Suppressor macrophage treated with lipopolysaccharide for 4 hours (primary cell): ENCODE measurements at places on chromosomes 3 and 15.

DNA sequence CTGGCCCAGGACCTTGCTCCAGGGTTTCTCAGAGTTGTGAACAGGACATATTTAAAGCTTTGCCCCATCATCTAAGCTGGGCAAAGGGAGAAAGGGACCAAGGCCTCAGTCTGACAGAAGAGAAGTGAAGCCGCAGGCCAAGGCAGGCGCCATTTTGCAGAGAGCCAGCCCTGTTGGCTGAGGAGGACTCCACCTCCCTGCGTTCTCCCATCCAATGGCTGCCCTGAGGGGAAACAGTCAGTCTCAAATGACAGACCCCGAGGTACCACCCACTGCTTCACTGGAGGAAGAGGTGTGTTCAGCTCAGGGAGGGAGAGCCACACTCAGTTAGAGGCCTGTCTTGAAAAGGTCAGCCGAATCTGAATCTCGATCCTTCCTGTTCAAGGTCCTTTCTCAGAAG is 86.1 kb downstream of the ADAMTS17 start:
- DNase-seq = no peak

GRCh38 chr3:173742491-173742890 is 344.9 kb downstream of the NLGN1 start:
- no peak for DNase-seq

DNA sequence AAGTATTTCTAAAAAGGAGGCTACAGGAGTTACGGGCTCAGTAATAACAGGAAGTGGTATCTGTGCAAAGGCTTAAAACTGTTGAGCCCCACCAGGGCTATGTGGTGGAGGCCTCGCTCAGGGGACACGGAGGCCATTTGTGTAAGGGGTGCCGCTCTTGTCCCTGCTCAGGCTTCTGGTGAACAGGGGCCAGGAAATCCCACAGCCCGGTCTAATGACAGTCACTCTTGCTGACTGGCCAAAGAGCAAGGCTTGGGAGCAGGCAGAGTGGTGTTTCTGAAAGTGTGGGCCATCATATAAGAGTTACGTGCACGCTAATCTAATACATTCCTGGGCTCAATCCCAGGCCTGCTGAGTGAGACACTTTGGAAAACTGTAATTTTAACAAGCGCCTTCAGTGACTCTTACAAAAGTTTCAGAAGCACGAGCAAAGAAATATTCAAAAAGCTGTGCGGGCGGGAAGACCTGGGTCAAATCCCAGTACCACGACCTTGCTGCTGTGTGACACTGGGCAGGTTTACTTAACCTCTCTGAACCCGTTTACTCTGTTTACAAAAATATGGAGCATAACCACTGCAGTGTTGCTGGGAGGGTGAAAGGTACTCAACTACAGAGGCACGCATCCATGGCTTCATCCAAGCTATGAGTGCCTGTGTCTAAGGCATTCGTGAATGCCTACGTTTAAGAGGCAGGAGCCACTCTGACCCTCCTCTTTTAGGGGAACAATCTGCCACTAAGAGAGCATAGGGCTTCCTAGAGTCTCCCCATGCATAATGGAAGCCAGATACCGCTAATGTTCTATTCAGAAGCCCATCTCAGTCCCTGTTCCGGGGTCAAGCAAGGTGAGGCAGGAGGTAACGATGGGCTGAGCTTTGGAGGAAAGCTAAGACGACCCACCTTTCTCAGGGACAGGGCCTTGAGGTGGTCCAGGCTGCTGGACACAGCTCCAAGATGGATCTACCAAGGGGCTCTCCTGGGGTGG is 2.0 kb downstream of the ATP10A start:
- DNase-seq = peak; percentile 14

GRCh38 chr3:127325629-127325961 is 37.7 kb upstream of the PRR20G start:
- peak; percentile 56 for DNase-seq
